ENCODE measurements at places on chromosomes 3 and 15. TPM values are rescaled to one million over a fixed set of nuclear protein-coding genes. Genes with fewer than 3 reads are reported as not detected.
A peak's percentile ranks its signal among the peaks of the same experiment; 100 is the strongest.

GRCh38 chr15:52093167-52093538, 19.4 kb downstream of the BCL2L10 start:
- no peak for DNase-seq

GRCh38 chr15:53843166-53843565, 83.7 kb upstream of the WDR72 start:
- no peak for DNase-seq

- DNase-seq = no peak
Measured at GRCh38 chr3:104180906-104181305, 1185.8 kb upstream of the ALCAM start.

GRCh38 chr3:192371870-192372400, 355.4 kb downstream of the FGF12 start:
- DNase-seq = no peak

GRCh38 chr3:14810801-14811661, 7.7 kb upstream of the FGD5 start:
- no peak for DNase-seq

- DNase-seq = no peak
Measured at GRCh38 chr3:107752202-107752990, 229.6 kb downstream of the BBX start.

- DNase-seq = no peak
Measured at GRCh38 chr3:151434151-151434890, 26.5 kb downstream of the IGSF10 start.

GRCh38 chr3:3031326-3031725, 78.8 kb downstream of the IL5RA start:
- DNase-seq = no peak

GRCh38 chr3:184459355-184459754, 79.5 kb downstream of the CHRD start:
- no peak for DNase-seq

- no peak for DNase-seq
Measured at GRCh38 chr15:79896131-79896633, 632 bp downstream of the MTHFS start.

GRCh38 chr3:10492364-10493201, 12.8 kb downstream of the ATP2B2 start:
- no peak for DNase-seq

DNA sequence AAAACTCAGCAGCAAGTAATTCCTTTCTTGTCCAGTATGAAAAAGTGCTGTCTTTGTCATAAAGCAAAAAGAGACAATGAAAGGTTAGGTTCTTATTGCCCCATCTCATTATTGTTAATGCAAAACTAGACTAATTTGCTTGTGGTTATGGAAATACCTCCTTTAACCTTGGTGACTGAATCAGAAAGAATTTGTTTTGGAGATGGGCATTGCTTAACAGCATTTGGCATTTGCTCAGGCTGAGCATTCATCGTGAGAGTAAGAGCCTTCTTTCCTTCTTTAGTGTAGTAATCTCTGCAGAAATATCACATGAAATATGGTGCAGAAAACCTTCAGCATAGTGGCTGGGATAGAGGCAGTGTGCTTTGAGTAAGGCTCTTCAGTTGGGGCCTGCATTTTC, 103.1 kb downstream of the CNTN6 start:
- DNase-seq = no peak

- DNase-seq = no peak
Measured at GRCh38 chr3:195708061-195708460, 12.7 kb upstream of the MUC20 start.

GRCh38 chr3:12143949-12144504, 14.7 kb downstream of the TIMP4 start:
- no peak for DNase-seq

DNA sequence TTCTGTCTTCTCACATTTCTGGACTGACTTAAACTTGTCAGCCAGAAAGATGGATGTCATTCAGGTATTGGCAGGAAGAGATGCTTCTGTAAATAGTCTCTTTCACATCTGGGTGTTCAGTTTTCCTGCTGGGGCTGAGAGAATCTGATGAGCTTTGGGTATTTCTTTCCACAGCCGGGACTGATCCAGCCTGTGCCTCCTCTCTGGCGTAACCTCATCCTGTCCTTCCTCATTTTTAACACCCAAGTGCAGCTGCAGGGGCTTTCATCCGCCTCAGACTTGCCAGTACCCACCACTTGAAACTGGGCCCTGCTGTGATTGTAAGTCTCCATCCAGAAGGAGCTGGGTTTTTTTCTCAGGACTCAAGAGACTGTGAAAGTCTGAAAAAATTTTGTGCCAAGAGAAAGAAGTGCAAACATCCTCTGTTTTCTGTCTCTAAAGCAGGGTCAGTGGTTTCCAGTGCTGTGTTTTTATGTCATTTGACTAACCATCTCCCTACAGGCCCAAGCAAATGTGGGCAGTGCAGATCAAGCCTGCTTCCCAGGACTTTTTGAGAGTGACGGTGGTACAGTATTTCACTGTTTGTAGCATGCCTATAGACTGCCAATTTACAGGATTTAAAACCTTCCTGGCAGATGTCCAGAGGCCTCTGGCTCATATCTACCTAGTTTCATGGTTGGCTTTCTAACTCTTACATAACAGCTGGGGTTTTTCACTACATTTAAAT, 342.7 kb downstream of the PTPRG start:
- no peak for DNase-seq

- no peak for DNase-seq
Measured at GRCh38 chr3:148923592-148923991, 58.5 kb downstream of the CPA3 start.

- DNase-seq = peak; percentile 95
Measured at GRCh38 chr3:190321789-190322603, at the start of gene CLDN1. Gene CLDN1, minus strand, starts transcription at chr3:190322446. Its CDS starts 240 bp downstream, at chr3:190322206.

DNA sequence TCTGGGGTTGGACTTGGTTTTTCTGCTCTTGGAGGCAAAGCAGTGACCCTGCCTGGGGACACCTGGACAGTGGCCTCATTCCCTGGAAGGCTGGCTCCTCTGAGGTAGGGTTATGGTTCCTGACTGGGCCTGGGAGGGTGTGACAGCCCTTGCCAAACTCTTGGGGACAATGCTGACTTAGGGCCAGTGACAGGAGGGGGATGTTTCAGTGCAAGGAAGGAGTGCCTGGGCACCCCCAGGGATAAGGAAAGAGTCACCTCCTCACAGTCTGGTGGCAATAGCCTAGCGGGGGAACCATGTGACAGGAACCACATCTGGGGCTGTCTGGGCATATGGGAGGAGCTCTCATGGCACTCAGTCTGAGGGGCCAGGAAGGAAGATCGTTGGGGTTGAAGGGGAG, 91.8 kb downstream of the ABHD5 start:
- DNase-seq = peak; percentile 66

- DNase-seq = no peak
Measured at GRCh38 chr3:145807990-145808389, 353.0 kb downstream of the PLOD2 start.

DNA sequence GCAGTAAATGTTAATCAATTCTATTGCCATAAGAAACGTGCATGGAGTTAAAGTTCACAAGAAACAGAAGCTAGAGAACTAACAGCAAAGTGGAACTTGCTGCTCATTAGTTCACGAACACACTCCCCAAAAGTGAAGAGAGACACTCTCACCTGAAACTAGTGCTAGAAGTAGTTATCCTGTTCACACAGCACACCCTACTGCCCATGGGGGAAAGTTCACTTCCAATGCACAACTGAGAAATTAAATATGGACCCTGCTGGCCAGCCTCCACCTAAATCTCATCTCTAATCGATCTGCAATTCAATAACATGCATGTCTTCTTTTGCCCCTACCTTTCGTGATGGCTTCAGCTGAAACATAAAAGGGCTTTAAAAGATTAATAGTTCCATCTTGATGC, 39.4 kb upstream of the FRMD4B start:
- no peak for DNase-seq

DNA sequence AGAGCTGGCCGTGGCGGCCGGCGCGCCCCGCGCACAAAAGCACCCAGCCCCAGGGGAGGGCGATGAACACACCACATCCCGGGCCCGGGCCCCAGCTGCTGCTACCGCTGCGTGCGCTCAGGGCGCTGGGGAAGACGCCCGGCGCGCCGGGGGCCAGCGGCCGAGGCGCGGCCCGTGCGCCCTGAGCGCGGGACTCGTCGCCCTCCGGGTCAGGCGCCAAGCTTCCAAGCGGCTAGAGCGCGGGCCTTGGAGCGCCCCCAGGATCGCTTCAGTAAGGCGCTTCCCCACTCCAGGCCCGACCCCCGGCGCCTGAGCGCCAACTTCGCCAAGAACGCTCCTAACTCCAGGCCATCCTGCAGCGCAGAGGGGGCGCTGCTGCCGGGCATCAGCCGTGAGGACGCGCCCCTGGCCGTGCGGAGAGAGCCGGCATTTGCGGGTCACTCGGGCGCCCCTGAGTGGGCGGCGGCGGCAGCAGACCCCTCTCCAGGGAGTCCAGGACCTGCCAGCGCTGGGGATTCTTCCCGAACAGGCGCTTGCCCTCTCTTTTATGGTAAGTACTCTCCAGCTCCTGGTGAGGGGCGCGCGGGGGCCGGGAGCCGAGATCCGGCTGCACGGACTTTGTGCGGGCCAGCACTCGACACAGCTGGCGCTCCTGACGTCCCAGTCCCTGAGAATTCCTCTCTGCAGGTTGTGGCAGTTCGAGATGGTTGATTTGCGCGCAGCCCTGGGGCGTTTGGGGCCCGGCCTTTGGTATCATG, 475 bp downstream of the SPSB4 start:
- no peak for DNase-seq

GRCh38 chr3:189573004-189573403, 58.2 kb upstream of the TP63 start:
- DNase-seq = no peak

Gene NKIRAS1
- 12.9 TPM for total RNA-seq

Gene GOLGA8B
- 59.7 TPM for total RNA-seq

Gene COLQ
- total RNA-seq = 2.6 TPM

Gene SHF
- 15.7 TPM for total RNA-seq

Gene UBL7
- total RNA-seq = 59.5 TPM

Gene CLSTN2
- 143 TPM for total RNA-seq

Gene PLIN1
- total RNA-seq = 0.70 TPM

Data from osteocyte (in vitro differentiated cells).